NCI-H187 treated with DMSO at 0.1 percent for 48 hours (cell line): ENCODE measurements at places on chromosomes 5 and 9.

- no peak for DNase-seq
Measured at GRCh38 chr9:121272401-121272948, 4.5 kb downstream of the GSN start.

DNA sequence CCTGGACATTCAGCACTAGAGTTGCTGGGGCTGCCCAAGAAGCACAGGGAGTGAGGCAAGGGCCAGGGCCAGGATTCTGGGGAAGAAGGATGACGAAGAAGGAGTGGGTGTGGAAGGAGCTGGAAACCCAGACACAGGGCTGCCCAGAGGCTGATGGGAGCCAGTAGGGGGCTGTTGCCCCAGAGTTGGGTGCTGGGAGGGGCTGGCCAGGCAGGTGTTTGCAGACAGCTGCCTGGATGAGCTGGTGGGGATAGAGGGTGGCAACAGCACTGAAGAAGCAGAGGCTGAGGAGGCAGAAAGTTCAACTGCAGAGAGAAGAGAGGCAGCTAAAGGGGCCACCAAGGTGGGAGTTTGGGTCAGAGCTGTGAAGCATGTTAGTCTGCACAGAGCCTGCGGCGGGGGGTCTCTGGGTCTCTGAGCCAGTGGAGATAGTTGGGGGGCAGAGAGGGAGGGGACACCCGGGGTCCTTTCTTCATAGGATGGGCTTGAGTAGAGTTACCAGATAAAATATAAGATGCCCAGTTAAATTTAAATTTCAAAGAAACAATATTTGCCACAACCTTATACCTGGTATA, 2.5 kb upstream of the AQP7 start:
- no peak for DNase-seq

DNA sequence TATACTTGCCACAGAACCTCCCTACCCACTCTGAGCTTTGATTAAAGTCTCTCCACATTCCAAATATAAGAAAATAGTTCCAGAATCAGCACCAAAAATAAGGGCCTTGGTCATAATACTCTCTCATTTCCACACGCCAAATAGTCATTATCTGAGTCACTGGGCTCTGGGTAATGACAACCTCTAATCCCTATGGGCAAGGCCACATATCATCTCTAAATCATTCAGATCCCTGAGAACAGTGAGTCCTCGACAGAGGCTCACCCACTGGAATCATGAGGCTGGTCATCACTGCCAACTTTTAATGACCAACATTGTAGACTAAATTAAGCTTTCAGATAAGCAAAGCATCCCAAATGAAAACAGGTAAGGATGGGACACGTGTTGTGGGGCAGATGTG, 28.1 kb downstream of the FAM114A2 start:
- DNase-seq: no peak

- DNase-seq: no peak
Measured at GRCh38 chr9:111924281-111924680, 27.7 kb downstream of the UGCG start.

DNA sequence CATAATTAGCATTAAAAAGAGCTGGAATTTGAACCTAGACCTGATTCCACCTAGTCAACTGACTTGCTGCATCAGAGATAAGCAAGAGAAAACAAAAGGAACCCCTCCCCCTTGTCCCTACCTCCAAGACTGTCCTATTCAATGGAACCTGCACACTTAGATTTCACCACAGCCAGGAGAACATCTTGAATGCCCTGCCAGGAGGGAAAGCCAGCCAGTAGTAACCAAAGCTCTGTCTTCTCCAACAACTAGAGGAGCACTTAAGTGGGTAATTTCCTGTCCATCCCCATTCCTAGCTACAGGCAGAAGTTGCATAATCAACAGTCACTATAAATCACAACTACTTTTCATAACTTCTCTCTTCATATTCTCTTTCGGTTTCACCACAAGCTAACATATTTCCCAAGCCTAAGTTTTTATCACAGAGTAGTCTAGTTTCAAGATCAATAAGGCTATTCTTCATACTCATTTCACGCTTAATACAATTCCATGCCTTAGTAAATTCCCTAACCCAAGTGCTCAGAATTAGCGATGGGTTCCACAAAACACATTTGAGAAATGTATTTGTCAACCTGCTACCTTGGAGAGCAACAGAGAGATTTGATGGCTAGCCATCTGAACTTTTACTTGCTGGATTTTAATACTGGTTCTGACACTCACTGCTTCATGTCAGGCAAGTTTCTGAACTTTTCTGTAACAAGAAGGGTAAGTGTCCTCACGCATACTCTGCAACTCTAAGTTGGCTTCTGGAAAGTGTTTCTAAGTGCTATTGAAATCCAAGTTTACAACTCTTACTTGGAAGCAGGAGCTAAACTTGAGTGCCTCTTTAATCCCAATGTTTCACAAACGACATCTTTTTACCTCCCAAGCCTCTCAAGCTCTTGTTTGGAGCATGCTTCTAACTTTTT, 2.0 kb downstream of the DENND1A start:
- no peak for DNase-seq

DNA sequence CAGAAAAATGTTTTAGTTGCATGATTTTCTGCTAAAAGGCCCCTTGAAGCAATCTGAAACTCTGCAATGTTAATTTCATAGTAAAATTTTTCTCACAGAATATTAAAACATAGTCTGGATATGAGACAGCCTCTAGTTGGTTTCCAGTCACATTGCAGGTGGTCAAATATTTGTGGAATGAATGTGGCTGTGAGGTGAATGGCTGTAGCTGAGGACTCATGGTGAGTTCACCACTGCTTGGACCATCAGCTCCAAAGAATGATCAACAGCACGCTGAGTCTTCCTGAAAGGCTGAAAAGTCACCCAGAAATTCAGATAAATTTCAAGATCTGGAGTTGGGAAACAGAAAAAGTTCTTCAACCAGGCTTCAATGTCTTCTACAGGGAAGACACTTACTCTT, 79.8 kb downstream of the MAT2B start:
- no peak for DNase-seq

DNA sequence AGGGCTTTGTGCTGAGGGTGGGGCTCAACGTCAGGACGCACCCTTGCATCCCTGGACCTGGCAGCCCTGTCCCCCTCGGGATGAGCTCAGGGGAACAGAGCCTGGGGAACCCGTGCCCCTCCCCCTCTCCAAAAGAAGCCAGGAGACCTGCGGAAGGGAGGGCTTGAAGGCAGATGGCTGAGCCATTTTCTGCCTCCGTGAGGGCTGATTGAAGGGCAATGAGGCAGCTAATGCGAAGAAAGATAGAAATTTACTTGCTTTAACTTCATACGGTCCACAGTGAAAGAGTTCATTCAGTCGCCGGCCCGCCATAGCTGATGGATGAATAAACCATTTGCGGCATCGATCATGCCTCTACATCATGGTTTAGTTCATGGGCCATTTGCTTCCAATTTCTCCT, 28.8 kb downstream of the ASS1 start:
- no peak for DNase-seq

GRCh38 chr5:150765011-150765798, 6.4 kb upstream of the DCTN4 start:
- no peak for DNase-seq

DNA sequence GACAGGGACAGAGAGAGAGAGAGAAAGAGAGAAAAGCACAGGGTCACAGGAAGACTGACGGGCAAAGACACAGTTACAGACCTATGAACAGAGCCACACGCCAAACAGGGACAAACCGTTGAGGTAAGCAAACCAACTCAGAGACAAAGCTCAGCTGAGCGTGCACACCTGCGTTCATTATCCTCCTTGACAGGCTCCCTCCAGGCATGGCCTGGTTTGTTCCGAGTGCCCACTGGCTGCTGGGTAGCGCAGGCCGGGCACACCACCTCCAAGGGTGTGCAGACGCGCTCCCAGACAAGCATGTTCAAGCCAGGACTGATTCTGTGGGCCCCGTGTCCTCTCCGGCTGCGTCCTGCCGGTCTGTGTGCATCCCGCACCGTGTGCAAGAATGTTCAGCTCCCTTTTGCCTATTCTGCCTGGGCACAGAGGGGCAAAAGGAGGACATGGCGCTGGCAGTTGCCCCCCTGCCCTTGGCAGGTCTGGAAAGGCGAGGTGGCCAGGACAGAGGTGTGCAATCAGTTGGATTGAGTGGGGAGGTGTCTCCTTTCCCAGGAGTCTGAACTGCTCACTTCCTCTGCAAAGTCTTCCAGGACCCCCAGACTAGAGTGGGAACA, 467 bp upstream of the SMIM32 start:
- DNase-seq: no peak

DNA sequence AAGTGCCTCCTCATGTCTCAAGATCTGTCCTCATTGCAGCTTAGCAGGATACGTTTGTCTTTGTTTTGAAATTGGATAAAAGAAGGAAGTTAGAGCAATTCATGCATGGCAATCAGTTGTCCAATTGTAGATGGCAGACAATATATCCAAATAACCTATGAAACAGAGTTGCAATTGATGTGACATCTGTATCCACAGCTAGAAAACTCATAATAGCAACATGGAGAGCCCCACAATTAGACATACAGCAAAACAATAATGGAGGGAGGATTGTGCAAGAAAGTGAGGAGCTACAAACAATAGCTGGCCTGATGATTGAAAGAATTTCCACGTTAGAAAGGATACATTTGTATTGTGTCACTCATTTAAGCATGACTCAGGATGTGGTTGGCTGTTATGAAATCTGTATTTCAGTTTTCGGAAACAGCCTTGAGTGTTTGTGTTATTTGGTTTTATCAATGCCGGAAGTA, 132.0 kb downstream of the FAM174A start:
- DNase-seq: no peak

DNA sequence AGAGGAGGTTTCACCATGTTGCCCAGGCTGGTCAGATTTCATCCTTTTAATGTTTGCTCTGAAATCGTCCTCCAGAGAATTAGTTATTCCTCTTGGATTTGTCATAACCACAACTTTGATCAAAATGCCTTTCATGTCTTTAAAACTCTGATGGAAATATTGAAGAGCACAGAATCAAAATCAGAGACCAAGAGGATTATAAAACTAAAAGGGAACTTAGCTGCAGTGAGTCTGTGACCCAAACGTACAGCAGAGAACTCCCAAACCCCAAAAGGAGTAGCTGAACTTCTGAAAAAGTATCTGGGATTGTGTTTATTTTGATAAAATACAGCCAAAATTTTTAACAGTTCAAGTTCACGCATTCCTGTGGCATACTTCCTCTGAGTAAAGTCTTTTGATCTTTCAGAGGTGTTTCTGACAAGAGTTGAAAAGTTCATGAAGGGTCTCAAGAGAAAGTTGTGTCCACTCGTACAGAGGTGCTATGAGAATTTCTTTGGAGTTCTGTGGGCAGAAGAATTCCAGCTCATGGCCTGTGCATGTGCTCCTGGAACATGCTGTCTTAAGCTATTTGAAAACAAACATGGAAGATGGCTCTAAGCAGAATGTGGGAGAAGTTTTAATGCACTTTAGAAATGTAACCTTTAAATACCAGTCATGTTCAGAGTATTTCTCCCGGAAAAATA, 124.0 kb downstream of the ESM1 start:
- no peak for DNase-seq

GRCh38 chr9:95165004-95165403, 152.5 kb downstream of the FANCC start:
- no peak for DNase-seq

- DNase-seq: no peak
Measured at GRCh38 chr9:8680658-8681057, 881.1 kb upstream of the DMAC1 start.

DNA sequence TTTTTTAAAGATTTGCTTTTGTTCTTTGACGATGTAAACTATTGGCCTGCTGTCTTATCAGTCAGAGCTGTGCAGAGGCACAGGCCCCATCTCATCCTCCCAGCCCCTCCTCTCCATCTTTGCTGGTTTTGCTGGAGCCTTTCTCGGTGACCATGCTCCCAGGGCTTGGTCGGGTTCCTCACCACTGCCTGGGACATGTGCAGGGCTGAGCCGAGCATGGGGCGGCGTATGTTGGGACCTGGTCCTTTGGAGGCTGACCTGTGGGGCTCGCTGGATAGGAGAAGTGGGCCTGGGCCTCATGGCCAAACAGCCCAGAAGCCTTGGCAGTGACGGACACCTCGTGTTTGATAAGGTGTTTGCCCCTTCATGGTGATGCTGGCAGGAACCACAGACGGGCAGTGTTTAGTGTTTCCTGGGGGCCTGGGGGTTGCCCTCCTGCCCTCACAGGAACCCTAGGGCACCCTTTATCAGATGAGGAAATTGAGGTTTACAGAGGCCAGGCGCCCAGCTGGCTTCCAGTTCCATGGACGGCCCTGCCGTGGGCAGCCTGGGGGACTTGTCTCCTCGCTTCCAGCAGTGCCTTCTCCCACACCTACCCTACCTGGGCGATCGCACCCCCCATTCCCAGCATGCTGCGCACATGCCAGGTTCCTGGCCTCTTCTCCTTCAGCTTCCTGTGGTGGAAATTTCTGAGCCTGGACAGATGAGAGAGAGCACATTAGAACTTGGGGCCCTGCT, 27.6 kb downstream of the TRAF2 start:
- no peak for DNase-seq

DNA sequence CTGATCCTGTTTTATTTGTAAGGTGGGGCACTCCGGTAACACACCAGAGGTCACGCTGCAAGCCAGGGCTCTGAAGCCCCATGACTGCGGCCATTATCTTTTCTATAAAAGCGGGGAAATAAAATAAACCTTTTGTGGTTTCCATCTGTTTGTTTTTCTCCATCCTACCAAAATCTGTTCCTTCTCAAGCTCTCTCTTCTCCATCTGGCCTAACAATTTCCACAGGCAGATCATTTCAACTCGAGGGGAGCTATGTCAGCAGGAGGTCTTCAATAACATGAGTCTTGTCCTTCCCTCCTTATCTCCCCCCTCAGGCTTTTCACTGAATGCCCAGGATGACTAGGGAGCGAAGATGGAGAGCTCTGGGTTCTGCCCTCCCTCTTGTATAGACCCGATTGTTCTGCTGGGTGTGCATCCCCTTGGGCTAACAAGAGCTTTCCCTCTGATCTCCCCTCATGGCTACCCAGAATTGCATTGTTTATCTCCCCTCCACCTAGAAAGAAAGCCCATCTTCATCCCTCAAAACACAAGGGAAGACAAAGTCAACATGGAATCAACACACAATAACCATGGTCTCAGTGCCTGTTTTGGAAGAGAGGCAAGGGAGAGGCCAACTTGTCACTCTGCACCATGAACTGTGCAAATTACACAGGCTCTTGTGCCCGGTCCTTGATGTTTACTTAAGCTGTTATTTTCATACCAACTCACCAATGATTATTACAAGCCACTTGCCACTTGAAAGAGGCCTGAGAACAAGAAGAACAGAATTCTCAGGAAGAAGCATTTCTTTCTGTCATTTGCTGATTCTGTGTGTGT, 187.8 kb downstream of the FANCC start:
- DNase-seq: no peak

DNA sequence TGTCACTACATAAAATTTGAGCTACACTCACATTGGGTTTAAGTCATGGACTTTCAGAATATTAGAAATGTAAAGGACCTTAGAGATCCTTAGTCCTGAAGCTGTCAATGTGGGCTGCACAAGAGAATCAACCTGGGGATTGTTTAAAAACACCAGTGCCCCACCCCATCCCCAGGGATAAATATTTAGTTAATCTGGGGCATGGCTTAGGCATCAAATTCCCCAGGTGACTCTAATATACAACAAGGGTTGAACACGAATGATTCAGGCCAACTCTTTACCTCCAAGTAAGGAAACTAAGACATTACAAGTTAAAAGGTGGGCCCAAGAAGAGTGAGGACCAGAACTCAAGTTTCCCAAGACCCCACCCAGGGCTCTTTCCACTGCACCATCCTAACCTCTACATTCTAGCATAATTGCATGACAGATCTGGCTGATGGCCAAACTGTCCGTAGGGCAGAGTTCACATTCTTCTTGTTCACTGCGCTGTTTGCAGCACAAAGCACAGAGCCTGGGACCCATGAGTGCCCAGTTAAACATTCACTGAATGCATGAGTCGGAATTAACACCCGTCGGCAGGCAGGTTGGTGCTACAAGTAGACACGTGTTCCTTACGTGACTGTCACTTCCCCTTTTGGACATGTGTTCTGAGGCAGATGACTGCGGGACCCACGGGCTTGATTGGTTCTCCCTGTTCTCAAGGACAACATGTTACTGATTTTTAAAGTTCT, 25.2 kb downstream of the CYFIP2 start:
- DNase-seq: no peak
